ENCODE measurements at places on chromosomes 6 and 20.

GRCh38 chr6:155157101-155157500, 106.7 kb upstream of the CLDN20 start:
- no peak for DNase-seq

DNA sequence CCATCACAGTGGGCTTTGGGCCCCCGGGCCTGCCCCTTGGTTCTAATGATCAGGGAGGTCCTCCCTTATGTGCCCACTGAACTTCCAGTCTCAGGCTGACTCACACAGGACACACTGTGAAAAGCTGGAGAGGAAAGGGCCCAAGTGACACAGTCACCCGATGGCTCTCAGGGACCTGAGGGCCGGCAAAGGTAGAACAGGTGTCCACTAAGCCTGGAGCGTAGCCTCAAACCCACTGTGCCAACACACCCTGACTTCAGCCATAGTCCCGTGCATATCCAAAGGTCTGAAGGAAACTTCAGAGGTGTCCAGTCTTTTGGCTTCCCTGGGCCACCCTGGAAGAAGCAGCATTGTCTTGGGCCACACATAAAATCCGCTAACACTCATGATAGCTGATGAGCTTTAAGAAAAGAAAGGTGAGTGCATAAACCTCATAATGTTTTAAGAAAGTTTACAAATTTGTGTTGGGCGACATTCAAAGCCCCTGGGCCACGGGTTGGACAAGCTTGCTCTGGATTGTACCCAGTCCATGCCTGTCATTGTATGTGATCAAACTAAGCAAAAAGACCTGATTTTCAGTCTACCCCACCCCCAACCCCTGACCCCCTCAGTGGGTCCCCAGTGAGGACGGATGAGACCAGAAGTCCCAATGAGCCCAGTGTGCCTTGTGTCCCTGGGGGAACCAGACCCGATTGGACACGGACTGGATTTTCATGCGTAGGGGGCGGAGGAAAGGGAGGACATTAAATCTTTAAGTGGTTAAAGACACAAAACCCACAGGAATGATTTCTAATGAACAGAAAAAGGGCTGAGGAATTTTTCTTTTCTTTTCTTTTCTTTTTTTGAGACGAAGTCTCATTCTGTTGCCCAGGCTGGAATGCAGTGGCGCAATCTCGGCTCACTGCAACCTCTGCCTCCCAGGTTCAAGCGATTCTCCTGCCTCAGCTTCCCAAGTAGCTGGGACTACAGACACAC, 6.1 kb downstream of the RAMACL start:
- DNase-seq: no peak

DNA sequence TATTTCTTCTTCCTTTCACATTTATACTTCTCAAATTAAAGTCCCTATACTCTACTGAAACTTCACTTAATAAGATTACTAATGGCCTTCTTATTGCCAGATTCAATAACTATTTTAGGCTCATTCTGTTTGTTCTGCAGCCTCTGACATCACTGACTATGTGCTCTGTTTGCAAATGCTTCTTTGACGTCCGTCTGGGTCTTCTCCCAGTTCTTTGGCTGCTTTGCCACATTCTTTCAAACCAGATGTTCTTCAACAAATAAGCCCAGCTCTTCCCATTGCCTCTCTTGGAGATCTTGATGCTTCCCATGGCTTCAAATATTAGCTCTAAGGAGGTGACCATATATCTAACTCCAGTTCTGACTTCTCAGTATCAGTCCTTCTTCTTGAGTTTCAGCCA, 117.4 kb downstream of the BTBD9 start:
- DNase-seq: no peak

- no peak for DNase-seq
These were observed 35.3 kb upstream of the PTGIS start for GRCh38 chr20:49603209-49603627.

GRCh38 chr6:10692965-10693538, 1.4 kb downstream of the C6orf52 start:
- no peak for DNase-seq

DNA sequence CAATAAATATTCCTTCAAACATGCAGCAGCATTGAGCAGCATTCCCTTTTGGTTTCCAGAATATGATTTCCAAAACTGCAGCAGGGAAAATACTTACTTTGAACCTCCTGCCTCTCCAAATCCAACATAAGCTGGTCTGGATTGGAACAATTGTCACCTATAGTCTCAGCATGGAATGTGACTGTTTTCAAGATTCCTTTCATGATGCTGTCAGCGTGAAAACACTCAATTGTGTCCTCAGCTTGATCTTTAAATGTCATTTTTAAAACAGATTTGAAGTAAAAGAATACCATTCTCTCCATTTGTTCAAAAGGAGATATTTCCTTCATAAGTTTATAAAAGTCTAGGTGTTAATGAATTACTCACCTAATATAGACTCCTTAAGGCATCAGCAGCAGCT, 993.9 kb downstream of the EYS start:
- DNase-seq: no peak

GRCh38 chr20:57548177-57549058, 12.5 kb upstream of the PCK1 start:
- no peak for DNase-seq

DNA sequence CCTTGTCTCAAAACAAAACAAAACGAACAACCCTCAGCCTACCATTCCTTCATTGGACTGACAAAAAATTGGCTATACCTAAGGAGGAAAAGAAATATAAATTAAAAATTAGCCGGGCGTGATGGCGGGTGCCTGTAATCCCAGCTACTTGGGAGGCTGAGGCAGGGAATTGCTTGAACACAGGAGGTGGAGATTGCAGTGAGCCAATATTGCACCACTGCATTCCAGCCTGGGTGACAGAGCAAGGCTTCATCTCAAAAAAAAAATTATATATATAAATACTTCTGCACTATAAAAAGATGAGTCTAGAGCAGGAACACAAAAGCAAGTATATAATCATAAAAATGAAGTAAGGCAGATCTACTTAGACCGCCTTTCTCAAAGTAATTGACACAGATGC, 109.8 kb downstream of the CRYBG1 start:
- DNase-seq: no peak

GRCh38 chr20:45758096-45758495, 33.6 kb downstream of the WFDC3 start:
- no peak for DNase-seq

Data from stimulated activated CD4-positive, alpha-beta T cell treated with anti-CD3 and anti-CD28 coated beads, Interleukin-12 subunit alpha, Interleukin-12 subunit beta, amount 100 ng/mL, for 4 hours (primary cell).